NCI-H1105 treated with DMSO at 0.1 percent for 48 hours (cell line): ENCODE measurements at places on chromosomes 6 and 20.

DNA sequence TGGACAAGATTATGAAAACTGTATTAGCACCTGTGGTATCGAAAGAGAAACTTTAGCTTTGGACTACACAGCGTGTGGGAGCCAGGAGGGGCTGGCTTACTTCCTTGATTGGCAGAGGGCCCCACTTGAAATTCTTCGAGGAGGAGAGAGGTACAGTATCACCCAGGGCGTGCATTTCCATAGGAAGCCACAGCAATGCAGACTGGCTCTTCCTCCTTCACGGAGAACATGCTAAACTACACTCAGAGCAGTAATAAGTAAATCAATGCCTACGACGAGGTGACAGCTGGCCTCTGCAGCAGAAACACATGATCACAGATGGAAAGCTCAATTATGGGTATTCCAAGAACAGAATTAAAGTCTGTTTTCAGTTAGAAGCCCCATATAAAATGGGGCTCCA lies 44.2 kb downstream of the MYLK4 start:
- DNase-seq = no peak

DNA sequence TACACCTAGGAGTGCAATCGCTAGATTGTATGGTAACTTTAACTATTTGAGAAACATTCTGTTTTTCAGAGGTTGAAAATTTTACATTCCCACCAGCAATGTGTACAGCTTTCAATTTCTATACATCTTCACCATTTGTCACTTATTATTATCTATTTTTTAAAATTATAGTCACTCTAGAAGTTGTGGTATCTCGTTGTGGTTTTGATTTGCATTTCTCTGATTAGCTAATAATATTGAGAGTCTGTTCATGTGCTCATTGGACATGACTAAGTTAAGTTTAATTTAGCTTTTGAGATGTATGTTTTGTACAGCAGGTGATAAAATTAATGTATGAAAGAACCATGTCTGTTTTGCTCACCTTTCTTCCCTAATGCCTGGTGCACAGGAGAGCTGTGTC lies 34.8 kb upstream of the PLCB1 start:
- DNase-seq = no peak

- DNase-seq = no peak
Observed at GRCh38 chr6:45822246-45822812, 193.3 kb downstream of the CLIC5 start.

GRCh38 chr20:45630371-45630770 lies 713 bp downstream of the WFDC9 start:
- no peak for DNase-seq

DNA sequence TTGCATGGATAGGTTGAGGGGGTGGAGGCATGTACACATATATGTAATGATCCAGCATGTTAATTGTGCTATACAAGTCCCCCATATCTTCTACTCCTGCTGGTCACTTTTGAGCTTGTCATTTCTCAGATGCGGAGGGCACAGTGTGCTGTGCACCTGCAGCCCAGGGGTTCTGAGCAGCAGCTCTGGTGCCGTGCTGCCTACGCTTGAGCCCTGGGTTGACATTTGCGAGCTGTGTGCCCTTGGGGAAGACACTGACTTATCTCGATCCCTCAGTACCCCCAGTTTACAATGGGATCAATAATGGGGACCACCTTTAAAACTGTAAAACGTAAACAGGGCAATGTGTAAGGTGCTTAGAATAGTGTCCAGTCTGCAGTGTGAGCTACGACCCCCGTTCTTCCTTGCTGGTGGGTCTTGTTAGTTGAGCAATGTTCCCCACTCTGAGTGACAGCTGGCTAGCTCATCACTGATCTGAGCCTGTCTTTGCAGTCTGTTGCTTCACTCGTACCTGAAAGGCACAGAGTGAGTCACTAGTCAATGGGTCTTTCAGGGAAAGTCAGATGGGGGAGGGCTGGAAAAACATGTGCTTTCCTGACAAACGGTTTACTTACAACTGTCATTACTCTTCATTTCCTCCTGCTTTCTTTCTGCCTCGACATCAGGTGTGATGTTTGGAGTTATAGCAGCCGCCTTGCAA lies 91.7 kb downstream of the SLC2A10 start:
- DNase-seq = no peak

GRCh38 chr20:55936209-55936595 lies 69.1 kb downstream of the CBLN4 start:
- no peak for DNase-seq
